ENCODE measurements at places on chromosomes 12 and 14. TPM values are rescaled to one million over a fixed set of nuclear protein-coding genes. Genes with fewer than 3 reads are reported as not detected.

DNA sequence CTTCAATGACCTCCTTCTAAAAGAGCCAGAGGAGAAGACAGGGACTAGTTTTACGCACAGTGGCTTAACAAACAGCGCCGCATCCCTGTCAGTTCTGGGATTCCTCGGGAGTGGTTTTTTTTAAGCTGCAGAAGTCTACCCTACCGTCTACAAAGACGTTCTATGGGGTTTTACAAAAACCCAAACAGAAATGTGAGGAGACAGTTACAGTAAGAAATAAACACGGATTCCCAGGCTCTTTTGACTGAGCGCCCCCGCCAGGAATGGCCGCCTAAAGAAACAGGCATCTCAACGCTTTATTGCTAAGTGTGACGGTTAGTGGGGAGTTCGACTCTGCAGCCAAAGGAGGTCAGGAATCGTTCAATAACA lies 484 bp downstream of the ALKBH1 start:
- DNase-seq = no peak

- no peak for DNase-seq
Measured at GRCh38 chr14:100448376-100448775, 125.2 kb downstream of the SLC25A47 start.

GRCh38 chr14:92990456-92991430 lies 67.8 kb downstream of the CHGA start:
- no peak for DNase-seq

DNA sequence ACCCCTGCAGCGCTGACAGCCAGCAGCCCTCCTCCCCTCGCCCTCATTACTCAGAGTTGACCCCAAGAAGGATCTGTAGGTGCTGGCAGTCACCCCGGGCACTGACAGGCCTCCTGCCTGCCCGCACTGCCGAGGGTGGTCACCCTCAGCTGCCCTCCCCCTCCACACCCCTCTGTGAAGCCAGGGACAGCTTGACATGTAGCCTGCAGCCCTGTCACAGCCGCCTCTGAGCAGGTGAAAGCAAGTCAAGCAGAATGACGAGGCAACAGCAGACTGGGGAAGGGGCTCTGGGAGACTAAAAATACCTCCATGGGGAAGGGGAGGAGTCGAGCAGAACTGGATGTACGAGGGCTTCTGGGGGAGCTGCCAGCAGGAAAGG lies 178.1 kb downstream of the DPF3 start:
- no peak for DNase-seq

DNA sequence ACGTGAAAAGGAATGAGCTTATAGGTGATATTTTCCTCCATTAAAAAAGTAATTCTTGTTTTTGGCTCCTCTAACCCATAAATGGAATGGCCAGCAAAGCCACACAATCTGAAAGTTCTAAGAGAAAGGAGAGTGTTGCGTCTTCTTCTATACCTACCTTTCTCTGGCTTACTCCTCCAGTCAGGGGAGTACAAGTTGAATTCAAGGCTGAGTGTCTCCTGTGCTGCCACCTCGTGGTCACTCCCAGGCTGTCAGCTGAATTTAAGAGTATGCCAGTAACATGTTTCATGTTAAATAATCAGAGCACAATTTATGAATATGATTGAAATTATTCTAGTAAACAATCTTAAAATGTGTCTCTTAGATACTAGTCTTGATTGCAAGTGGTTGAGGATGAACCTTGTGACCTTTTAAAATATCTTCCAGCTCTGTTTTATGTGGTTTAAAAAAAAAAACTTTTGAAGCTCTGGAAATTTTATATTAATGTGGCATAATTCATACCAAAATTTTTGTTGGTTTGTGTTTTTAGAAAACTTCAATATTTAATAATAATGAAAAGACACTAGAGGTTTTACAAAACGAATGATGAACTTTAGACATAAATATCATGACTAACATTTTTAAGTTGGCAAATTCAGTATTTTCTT lies 31.7 kb downstream of the PTHLH start:
- DNase-seq = peak; percentile 74

DNA sequence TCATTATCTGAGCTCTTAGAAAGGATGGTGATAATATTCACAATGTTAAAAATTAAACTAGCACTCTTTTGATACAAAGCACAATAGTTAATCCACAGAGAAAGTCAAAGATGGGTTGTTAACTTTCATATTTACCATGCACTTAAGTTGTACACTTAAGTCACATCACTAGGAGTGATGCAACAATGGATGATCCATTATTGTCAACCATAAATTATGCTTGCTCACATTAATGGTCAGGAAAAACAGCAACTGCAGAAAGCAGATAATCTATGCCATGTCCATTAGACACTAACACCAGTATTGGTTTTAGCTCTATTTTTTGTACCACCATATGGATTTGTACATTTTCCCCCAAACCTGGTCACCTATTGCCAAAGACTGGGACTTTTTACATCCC lies 195.5 kb downstream of the FOXA1 start:
- DNase-seq = no peak

- peak; percentile 32 for DNase-seq
Measured at GRCh38 chr14:92922883-92923743, at the start of gene CHGA. CHGA (plus strand) TSS chr14:92923150; CDS start chr14:92923360, 210 bp downstream.

- no peak for DNase-seq
Measured at GRCh38 chr14:50871228-50871627, 625 bp upstream of the ABHD12B start.

GRCh38 chr14:99098199-99098598 lies 173.8 kb downstream of the BCL11B start:
- no peak for DNase-seq

DNA sequence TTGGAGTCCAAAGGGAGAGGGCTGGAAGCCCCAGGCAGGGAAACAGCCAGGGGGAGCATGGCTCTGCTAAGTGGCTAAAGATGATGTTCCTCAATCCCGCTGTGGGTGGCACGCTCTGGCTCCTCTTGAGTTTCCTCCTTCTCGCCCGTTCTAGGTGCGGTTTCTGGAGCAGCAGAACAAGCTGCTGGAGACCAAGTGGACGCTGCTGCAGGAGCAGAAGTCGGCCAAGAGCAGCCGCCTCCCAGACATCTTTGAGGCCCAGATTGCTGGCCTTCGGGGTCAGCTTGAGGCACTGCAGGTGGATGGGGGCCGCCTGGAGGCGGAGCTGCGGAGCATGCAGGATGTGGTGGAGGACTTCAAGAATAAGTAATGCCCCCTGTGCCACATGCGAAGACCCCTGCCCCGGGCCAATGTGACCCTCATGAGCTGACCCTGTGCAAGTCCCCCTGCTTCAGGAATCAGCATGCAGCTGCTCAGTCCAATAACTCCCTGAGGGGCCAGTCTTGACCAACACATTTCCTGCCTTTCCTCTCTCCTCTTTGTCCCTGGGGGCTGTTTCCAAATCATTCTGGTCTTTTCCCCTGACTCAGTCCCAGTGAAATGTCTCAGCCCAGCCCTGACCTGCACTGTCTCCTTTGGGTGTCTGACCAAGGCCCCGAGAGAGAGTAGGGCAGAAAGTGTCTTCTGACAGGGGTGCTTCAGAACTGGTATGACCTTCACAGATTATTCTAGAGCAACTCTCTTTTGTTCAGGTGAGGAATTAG lies 2.1 kb downstream of the KRT7 start:
- no peak for DNase-seq

GRCh38 chr14:74965486-74966153 lies 10.2 kb upstream of the PGF start:
- no peak for DNase-seq

- no peak for DNase-seq
Measured at GRCh38 chr14:68172216-68172615, 352.6 kb downstream of the RAD51B start.

DNA sequence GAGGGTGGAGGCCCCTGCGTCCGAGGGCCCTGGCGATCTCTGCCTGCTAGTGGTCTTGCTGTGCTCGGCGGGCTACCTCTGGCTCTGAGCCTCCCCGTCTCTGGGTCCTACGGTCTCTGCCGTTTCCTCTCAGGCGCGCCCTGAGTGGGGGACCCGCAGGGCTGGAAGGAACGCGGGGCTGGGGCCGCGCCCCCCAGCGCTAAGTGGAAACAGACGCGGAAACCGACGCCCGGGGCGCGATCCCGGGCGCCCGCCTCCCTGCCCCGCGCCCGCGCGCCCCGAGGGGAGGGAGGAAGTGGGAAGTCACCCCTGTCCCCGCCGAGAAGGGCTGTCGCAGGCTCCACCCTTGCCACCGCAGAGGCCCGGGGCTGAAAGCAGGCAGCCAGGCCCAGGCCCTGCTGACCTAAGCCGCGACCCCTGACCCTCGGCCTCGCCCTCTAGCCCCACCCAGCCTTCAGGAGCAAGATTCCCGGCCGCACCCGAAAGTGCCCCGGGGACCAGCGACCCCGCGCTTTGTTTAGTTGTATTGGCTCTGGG lies 831 bp downstream of the CRIP1 start:
- DNase-seq = peak; percentile 92

DNA sequence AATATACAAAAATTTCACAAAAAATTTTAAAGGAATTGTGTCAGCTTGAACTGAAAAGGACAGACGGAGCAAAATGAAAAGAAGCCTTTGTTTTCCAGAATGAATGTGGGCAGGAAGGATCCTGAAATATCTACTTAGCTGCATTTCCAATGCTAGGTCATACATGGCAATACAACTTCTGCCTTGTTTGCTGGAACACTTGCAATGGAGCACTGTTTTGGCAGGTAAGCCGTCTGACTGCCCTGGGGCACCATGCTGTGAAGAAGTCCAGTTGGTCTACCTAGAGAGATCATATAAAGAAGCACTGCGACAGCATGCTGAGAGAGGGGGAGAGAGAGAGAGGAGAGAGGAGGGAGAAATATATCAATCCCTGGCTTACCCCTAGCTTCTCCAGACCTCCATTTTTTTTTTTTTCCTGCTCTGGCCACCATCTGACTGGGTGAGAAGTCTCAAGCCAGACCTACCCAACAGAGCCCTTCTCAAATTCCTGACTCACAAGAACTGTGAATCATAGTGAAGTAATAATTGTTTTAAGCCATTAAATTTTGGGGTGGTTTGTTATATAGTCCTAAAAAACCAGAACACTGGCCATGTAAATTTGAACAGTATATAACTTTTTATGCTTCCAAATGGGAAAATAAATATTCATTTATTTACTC lies 97.1 kb upstream of the PRICKLE1 start:
- no peak for DNase-seq

DNA sequence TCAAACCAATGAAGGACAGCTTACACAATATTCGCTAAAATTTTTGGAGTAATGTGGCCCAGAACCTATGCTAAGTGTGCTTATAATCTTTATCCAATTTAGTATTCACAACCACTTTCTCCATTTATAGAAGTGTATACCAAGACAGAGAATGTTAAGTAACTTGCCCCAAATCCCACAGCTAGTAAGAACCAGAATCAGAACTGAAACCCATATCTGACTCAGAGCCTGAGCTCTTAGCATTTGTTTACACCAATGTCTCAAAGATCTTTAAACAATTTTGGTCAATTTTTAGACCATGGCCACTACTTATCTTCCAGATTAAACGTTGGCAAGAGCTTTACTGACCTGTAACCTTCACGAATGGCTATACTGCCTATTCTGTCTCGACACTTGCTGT lies 53.0 kb downstream of the PAPLN start:
- no peak for DNase-seq

- DNase-seq = peak; percentile 30
Measured at GRCh38 chr14:58428118-58428683, 682 bp downstream of the KIAA0586 start.

GRCh38 chr12:57455374-57456144 lies 452 bp downstream of the INHBE start:
- no peak for DNase-seq

DNA sequence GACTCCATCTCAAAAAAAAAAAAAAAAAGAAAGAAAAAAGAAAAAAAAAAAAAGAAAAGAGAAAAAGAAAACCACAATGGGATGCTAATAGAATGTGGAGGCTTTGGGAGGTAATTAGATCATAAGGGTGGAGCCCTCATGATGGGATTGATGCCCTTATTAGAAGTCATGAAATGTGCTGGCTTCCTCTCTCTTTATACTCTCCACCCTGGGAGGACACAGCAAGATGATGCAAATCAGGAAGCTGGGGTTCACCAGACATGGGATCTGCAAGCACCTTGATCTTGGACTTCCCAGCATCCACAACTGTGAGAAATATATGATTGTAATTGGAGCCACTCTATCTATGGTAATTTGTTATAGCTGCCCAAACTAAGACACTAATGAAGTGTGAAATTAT lies 13.4 kb upstream of the DRAM1 start:
- no peak for DNase-seq

DNA sequence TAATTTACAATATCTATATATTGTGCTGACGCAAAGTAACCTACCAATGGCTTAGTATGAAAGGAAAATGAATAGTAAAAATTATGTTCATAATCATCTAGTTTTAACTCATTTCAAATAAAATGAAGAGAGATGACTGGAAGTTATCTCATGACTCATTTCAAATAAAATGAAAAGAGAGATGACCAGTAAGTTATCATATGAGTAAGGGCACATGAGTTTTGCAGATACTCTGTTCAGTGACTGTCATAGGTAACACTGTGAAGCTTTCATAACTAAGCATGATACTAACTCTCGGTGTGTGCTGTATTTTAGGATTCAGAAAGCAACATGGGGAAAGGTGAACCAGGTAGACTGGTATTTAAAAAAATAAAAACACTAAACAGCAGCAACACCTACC lies 364.5 kb upstream of the DIO2 start:
- no peak for DNase-seq

GRCh38 chr12:25054076-25054782 lies 105.3 kb upstream of the BCAT1 start:
- no peak for DNase-seq

GRCh38 chr14:33163600-33163999 lies 224.9 kb downstream of the NPAS3 start:
- no peak for DNase-seq

GRCh38 chr12:109987615-109988014 lies 8.6 kb downstream of the GIT2 start:
- no peak for DNase-seq

DNA sequence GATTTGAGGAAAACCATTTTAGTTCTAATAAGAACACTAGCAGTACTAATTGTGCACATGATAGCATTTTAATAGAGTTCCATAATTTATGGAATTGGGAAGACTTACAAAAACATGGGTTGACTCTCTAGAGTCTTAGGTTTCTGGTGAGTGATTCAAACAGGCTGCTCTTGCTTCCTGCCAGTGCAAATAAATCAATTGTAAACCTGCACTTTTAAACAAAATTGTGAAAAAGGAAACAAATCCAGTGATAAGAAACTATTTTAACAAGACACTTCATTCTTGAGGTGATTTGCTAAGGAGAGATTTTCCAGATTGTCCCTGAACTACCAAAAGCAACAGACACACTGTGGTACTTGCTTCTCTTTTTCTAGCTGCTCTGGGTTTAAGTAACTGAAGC lies 112.2 kb downstream of the CACNA1C start:
- no peak for DNase-seq

- no peak for DNase-seq
Measured at GRCh38 chr12:42361909-42362646, 36.1 kb downstream of the PPHLN1 start.

Gene C1S
- 2.4 TPM for total RNA-seq

Gene PPM1H
- not detected for total RNA-seq

Gene NRXN3
- total RNA-seq = not detected

Gene NEUROD4
- not detected for total RNA-seq

Gene TXNDC16
- total RNA-seq = 10.8 TPM

Gene CHMP4A
- total RNA-seq = 70.1 TPM

Gene PKP2
- total RNA-seq = not detected

Gene SP1
- total RNA-seq = 33.5 TPM

Gene NEMP1
- 7.4 TPM for total RNA-seq

Gene COX8C
- not detected for total RNA-seq

Gene DBX2
- not detected for total RNA-seq

Gene C14orf132
- 0.58 TPM for total RNA-seq

Gene ZC2HC1C
- not detected for total RNA-seq

Gene DNAH10
- total RNA-seq = 0.19 TPM

Gene MANSC4
- total RNA-seq = not detected

Gene AMN
- total RNA-seq = 4.3 TPM

Gene LRTM2
- not detected for total RNA-seq
